Motor neuron (in vitro differentiated cells): ENCODE measurements at places on chromosomes 3 and 15. TPM values are rescaled to one million over a fixed set of nuclear protein-coding genes. Genes with fewer than 3 reads are reported as not detected.

Gene CEP63
- total RNA-seq = 28.5 and 33.0 TPM in 2 replicates

Gene CCDC50
- 60.1 and 61.0 TPM in 2 replicates for total RNA-seq

Gene PIF1
- total RNA-seq = 15.4 and 17.7 TPM in 2 replicates

Gene DPH3
- 22.8 and 24.4 TPM in 2 replicates for total RNA-seq

Gene MNS1
- total RNA-seq = 22.4 and 26.1 TPM in 2 replicates

Gene SEMA3G
- 0.49 and 0.91 TPM in 2 replicates for total RNA-seq

Gene ISLR
- 1.1 and 2.3 TPM in 2 replicates for total RNA-seq

DNA sequence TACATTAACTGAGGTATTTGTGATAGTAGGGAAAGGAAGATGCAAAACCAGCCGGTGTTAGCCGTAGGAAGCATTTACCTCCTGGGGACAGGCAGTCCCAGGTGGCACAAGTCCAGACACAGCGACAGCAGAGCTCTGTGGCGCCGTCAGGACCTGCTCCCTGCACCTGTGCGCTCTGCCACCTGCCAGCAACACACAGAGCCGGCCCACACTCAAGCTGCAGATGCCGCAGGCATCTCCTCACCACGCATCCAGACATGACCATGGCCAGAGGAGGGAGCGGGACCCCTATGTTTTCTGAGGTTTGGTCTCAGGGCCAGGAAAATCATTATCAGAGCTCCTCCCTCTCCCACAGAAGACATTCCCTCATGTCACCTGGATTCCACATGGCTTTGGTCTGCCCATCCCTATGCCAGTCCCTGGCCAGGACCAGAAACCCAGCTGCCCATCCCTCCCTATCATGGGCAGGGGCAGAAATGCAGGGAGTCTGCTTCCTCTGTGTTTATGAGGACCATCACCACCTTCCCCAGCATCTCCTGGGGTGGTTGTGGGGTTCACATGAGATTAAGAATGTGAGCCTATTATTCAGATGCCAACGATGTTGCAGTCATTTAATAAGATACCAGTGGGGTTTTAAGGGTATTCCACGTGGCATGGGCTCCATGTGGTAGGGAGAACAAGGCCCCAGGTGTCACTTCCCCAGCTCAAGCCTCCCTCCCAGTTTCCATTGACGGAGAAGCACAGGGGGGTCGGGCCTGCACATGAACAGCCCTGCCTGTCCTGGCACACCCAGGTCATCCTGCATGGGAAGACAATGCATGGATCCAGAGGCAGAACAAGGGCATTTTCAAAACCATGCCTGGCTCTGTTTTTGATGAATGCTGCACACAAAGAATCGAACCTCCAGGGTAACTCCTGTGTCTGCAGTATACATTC, 251.1 kb downstream of the OCA2 start:
- ATAC-seq = no peak

- ATAC-seq = no peak
Observed at GRCh38 chr15:58222679-58223078, 84.5 kb downstream of the AQP9 start.

DNA sequence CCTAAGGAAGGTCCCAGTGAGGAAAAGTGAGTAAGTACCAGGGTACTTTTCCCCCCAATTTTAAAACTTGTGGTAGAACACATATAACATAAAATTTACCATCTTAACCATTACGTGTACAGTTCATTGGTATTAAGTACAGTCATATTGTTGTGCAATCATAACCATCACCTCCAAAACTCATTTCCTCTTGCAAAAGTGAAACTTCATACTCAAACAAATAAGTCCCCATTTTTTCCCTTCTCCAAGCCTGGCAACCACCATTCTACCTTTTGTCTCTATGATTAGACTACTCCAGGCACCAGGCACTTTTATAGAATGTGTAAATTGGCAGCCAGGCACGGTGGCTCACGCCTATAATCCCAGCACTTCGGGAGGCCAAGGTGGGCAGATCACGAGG, 12.2 kb downstream of the PRC1 start:
- ATAC-seq = no peak

DNA sequence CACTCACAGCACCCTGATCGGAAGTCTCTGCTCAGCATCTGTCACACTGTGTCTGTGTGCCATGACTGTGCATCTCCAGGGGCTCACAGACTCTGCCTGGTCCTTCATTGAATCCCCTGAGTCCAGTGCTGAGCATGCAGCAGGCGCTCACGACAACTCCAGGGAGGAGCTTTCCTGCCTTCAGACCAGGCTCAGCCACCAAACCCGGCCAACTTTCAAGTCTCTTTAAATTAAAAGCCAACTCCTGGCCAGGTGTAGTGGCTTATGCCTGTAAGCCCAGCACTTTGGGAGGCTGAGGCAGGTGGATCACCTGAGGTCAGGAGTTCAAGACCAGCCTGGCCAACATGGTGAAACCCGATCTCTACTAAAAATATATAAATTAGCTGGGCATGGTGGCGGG, 24.2 kb downstream of the GRAMD2A start:
- ATAC-seq = no peak

DNA sequence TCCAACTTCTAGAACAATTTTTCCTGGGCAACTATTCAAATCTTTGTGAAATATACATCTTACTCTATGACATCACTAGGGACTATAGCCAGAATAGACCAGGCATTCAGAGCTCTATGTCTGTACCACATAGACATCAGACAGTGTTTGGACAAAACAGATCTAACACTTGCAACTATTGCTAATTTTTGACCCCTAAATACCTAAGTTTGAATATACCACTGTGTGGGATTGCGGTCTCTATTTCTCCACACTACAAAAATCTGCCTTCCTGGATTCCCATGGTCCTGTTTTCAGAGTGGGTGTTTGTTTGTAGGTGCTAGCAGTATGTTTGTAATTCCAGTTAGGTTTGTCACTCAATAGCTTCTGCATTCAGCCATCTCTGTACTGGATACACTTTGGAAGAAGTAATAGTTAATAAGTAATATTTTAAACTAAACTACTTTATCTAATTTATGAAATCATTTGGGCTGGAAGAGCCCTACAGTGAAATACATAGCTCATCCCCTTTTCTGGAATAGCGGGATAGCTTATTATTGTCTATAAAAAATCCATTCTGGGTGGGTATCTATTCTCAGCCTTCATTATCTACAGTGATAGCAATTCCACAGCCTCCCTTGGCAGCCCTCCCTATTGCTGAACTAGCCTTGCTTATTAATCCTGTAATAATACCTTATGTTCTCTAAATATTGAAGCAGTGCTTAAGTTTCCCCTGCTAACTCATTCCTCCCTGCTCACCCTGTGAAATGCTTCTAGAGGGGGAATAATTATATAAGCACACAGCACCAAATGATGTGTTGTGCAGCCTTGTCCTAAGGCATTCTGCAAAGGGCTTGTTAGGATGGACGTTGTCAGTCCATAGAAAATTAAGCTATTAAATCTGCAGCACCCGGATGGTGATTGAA, 49.4 kb downstream of the RBMS3 start:
- no peak for ATAC-seq

- no peak for ATAC-seq
Observed at GRCh38 chr3:196208942-196209695, 2.1 kb downstream of the ZDHHC19 start.

DNA sequence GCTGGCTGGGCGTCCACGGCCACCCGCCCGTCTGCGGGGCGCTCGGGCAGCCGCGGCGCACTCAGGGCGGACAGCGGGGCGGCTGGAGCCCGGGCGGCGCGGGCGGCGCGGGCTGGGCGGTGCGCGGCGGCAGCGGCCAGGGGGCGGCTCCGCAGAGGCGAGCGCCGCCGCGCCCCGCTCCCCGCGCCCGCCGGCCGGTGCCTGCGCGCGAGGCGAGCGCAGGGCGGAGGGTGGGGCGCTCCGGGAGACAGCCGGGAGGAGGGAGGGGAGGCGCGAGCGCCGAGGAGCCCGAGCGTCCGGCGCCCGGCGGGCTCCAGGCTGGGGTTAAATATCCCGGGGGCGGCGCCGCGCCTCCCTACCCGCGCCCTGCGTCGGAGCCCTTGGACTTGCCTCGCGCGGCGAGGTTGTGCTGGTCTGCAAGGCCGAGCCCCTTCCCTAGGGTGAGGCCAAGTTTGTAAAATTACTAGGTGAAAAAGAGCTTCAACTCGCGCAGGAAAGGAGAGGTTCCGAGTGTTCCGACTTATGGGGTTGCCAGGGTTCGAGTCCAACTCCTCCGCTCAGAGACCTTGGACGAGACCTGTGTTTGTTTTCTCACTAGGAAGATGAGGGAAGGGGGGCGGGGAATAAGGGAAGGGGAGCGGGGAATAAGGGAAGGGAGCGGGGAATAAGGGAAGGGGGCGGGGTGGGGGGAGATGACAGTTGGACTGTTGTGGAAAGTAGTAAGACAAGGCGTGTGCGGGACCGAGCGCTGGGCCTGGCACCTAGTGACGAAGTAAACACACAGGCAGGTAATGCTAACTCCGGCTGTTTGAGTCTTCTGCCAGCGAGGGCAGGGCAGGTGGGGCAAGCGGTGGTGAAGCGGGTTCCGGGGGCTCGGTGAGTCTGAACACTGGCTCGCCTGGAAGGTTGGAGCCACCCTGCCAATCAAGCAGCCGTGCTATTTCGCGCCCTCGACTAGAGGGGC, at the start of gene TNFAIP8L3:
Gene TNFAIP8L3, minus strand, starts transcription at position 301 of the 964 bp plus-strand sequence. CDS start 311 bp downstream, outside the sequence.
- ATAC-seq = peak; percentile 73

DNA sequence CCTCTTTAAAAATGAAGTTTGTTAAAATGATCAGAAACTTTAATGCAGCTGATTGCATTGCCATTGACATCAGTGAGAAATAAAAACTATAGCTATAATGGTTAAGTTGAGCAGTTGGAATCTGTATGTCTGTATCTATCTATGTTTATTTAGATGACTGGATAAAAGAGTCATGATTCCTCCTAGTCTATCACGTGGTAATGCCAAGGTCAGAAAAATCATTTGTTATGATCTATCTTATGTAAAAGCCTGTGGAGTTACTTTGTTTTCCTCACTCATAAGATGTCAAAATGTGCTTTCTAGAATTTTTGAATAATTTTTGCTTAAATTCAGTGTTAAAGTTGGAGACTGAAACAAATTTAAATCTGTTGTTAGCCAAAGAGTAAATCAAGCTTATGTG, 63.3 kb downstream of the MBNL1 start:
- no peak for ATAC-seq

GRCh38 chr15:96037584-96037983, 292.9 kb upstream of the NR2F2 start:
- ATAC-seq = no peak

- no peak for ATAC-seq
Observed at GRCh38 chr3:156516961-156517360, 38.0 kb downstream of the SSR3 start.

DNA sequence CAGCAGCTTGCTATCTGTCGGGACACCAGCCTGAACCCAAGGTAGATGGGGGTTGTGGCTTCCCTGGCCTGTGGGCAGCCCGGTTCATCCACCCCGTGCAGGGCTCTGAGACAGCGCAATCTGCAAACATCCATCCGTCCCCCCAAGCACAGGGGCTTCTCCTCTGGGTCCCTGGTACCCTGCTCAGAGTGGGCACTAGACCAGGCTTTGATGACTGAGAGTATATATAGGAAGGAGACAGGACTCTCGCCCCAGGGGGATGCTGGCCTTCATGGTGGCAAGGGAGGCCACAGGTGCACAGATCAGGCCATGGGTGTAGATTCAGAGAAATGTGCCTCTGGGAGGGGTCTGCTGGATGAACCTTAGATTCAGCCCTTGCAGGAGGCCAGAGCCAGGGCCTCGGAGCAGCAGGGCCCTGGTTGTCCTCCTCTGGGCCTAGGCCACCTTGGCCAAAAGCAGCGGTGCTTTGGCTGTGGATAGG, 40.3 kb downstream of the CFAP100 start:
- ATAC-seq = no peak

DNA sequence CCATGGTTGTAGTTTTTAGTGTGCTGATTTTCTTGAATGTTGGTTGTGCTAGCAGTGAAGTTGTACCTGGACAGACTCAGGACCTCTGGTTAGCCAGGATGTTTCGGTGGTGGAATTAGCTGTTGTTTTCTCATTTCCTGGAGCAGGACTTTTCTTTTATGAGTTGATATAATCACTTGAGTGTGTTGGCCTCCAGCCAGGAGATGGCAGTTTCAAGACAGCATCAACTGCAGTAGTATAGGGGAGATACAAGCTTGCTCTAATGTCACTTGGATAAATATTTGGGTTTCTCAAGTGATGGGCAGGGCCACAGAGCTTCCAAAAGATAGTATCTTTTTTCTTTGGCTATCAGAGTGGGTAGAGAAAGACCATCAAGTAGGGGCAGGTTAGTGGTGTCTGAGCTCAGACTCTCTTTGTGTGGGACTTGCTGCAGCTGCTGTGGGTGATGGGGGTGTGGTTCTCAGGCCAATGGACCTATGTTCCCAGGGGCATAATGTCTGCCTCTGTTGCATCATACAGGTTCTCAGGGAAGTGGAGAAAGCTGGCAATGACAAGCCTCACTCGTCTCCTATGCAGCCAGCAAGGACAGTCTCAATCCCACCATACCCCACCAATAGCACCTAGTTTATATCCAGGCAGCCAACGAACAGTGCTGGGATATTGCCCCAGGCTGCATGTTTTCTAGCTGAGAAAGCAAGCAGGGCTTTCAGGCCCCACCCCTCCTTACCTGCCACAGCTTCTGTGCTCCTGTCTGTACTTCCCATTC, 14.6 kb upstream of the OR5K2 start:
- ATAC-seq = no peak

- ATAC-seq = peak; percentile 25
Observed at GRCh38 chr3:194274424-194275085, 76.6 kb downstream of the CPN2 start.

DNA sequence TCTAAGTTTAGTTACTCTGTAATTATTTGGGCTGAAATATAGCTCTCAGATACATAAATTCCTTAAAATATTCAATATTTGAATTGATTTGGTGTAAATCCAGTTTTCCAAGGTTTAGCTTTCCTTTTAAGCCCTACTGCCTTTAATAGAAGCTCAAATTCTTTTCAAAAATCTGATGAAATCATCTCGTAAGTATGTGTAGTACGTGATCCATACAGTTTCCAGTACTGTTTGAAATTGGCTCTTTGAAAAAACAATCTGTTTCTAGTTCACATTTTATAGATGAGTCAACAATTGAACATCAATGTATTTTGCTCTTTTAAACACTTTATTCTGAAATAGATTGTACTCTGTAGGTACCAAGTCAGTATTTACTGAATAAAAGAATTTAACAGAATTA, 84.2 kb downstream of the LRRC49 start:
- no peak for ATAC-seq

DNA sequence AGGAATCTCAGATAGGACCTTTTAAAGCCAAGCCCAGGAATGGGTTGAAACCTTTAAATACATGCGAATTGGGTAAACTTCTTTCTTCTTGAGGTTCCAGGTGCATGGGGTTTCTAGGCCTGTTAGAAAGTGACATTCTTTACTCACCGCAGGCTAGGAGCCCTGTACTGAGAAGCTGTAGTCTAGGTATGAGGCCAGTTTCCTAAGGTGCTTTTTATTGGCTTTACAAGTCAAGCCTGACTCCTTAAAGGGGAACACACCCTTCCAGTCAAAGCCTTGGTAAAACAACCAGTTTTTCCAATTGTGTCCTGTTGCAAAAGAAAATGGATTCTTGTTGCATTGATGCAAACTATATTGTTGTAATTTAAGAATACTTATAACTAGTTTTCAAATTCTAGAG, 76.1 kb upstream of the ATP11B start:
- no peak for ATAC-seq

DNA sequence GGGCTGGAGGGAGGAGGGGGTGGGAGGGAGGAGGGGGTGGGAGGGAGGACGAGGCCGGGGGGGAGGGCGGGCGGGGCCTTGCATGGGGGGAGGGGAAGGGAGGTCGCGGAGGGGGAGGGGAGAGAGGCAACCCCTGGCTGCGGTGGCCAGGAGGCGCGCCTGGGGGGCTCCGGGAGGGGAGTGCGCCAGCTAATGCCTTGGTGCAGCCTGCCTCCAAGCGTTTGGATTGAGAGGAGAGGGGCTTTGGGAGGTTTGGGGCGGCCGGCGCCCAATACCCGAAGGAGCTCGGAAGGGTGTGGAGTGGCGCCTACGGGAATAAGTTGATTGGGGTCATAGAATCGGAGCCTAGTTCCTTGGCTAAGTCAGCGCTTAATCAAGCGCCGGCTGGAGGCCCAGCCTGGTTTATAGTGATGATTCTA, 557 bp downstream of the TFG start:
- ATAC-seq = peak; percentile 4
